ENCODE measurements at places on chromosomes 3 and 15.
A peak's percentile ranks its signal among the peaks of the same experiment; 100 is the strongest.

DNA sequence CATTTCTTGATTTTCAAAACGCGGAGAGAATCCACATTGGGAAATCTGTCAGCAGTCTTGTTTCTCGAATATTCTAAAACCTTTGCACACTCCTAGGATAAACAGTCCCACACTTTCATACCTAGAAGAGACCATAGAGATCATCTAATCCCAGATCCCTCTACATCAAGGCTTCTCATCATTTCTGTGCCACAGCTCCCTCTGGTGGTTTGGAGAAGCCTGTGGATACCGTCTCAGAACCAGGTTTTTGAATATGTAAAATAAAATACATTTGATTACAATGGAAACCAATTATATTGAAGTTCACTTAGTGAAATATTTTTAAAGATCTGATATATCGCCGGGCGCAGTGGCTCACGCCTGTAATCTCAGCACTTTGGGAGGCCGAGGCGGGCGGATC is 211.9 kb upstream of the GOLGA6L4 start:
- peak; percentile 1 for DNase-seq

GRCh38 chr3:106862067-106862466 is 515.2 kb upstream of the CCDC54 start:
- no peak for DNase-seq

- DNase-seq = no peak
Observed at GRCh38 chr3:73448041-73448440, 176.7 kb downstream of the PDZRN3 start.

DNA sequence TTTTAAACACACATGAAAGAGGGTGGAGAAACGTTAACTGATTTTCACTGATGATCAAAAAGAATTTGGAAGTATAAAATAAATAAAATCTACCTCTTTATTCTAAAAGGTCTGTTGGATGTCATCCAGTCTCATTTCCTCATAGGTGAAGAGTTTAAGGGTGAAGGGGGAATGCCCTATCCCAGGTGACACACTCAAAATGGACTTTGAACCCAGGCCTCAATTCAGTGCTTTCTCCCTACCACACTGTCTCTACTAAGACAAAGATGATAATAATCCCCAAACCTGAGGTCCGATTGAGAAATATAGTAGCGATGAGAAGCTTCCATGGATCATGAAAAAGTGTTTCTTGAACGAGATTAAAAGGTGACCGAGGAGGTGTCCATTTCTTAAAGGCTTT is 5.1 kb upstream of the EFCAB12 start:
- DNase-seq = no peak

- DNase-seq = no peak
Observed at GRCh38 chr15:56802161-56802560, 68.9 kb upstream of the ZNF280D start.

- no peak for DNase-seq
Observed at GRCh38 chr3:56737006-56737405, 53.9 kb upstream of the TASOR start.

GRCh38 chr3:49173116-49173791 is 1.9 kb downstream of the KLHDC8B start:
- DNase-seq = no peak

GRCh38 chr3:99620976-99621375 is 17.4 kb upstream of the COL8A1 start:
- DNase-seq = no peak

- DNase-seq = no peak
Observed at GRCh38 chr3:42681361-42682038, 3.8 kb upstream of the KLHL40 start.

Data from activated naive CD8-positive, alpha-beta T cell treated with anti-CD3 and anti-CD28 coated beads for 36 hours (primary cell).